ENCODE measurements at places on chromosomes 4 and X.
A peak's percentile ranks its signal among the peaks of the same experiment; 100 is the strongest.

- DNase-seq = peak; percentile 39
Observed at GRCh38 chr4:183876268-183876934, 28.7 kb upstream of the STOX2 start.

GRCh38 chr4:145851511-145852201 lies 87.0 kb downstream of the ZNF827 start:
- peak; percentile 17 for DNase-seq

DNA sequence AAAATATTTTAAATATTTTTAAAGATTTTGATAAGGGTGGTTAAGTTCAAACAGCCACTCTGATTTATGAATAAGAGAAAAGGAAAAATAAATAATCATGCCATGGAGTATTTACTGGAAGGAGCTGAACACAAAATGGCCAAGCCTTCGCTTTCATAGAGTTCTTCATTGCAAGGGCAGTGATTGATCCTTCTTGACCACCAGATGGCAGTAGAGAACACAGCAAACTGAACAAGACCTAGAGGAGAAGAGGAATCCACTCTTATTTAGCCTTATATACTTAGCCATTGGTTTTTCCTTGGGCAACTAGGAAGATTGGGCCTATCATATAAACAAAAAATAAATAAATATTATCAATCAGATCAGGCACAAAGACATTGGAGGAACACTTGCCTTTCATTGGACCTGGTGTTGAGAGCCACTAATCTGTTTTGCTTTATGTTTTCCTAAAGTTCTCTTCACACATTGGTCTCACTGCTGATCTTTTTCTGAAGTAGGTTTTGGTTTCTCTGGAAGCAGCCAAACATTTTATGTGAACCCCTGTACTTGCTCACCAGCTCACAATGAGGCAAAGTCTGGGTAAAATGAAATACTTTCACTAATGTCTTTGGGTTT lies 58.1 kb upstream of the PARM1 start:
- peak; percentile 85 for DNase-seq

DNA sequence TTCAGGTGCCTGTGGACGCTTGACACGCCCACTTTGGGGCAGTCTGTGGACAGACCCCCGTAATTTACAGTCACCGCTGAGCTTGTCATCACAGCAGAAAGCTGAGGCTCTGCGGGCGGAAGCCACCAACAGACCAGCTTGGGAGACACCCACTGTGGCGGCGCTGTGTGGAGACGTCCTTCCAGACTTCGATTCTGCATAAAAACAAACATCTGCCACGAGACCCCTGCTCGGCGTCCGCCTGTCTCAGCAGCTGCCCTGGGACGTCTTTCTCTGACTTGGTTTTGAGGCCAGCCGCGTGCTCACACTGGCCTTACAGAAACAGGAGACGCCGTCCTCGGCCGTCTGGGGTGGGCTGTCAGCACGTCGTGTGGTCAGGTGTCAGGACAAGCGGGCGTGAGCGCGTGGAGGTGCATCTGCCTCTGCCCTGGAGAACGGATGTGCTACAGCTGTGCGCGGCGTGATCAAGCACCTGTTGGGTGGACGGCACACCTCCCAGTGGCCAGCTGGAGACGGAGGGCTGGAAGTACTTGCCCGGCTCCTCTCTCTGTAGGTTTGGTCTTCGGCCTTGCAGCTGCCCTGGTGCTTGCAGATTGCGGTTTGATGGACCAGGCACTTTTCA lies 37.5 kb downstream of the PIGG start:
- no peak for DNase-seq
